ENCODE measurements at places on chromosomes 7 and 10.

- no peak for DNase-seq
Measured at GRCh38 chr7:33061282-33061937, 1.2 kb downstream of the NT5C3A start.

- DNase-seq: peak; percentile 33
Measured at GRCh38 chr10:43857206-43857930, 208.7 kb upstream of the ZNF32 start.

DNA sequence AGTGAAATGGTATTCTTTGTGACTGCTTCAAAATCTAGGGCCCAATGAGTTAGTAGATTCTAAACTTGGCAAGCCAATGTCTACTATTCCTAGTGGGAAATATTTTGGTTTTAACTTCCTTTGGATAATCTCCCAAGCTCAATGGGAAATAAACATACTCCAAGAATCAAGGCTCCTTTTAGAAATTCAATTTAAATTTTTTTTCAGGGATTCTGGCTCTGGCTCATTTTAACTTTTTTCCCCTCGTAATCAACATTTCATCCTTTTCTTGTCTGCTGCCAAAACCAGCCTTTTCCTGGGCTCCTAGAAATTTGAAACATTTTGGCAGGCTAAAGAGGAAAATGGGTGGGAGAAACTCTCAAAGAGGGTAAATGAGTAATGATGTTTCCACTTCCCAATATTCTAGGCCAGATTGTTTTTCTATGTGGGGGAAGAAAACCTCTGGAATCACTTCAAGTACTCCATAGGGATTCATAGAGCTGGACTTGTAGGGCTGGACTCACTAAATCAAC lies 85.6 kb upstream of the AGR3 start:
- no peak for DNase-seq

- no peak for DNase-seq
Measured at GRCh38 chr7:113100121-113100603, 13.5 kb upstream of the GPR85 start.

DNA sequence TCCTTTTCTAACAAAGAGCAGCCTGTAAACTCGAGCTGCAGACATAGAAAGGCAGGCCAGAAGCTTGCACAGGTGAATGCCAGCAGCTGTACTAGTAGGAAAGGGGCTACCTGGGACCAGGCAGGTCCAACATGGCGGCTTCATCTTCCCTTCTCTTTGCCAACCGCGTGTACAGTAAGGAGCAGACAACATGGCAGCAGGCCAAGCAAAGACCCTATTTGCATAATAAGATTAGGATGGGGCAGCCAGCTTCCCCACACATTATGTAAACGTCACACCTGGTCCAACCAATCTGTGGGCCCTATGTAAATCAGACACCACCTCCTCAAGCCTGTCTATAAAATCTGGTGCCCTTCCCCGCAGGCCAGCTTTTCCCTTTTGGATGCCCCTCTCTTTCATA lies 1186.5 kb upstream of the AUTS2 start:
- no peak for DNase-seq

DNA sequence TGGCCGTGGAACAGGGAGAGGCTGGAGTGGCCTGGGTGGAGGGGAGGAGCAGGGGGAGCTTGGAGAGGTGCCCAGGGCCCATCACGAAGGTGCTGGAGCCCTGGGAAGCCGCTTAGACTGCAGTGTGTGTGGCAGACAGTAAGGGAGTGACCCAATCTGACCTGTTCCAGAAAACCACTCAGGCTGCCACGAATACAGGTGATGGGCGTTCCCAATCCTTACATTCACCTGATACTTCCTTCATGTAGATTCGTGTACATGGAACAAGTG lies 161.7 kb downstream of the SVIL start:
- no peak for DNase-seq

DNA sequence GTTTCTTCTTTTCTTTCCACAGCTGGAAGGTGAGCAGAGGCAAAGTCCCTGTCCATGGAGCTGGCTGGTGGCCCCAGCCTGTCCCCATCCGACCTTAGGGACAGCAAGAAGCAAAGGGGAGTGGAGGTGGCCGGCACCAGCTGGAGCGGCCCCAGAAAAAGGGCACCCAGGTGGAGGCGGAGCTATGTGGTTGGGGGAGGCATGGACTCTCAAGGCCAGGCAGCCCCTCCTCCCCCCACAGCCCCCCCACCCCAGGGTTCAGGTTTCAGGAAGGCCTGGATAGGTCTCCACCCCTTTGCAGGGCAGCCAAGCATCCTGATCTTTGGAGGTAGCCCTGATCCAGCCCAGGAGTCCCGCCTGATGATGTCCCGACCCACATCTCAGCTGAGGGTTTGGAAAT lies at the start of gene SSC4D:
Gene SSC4D, minus strand, starts transcription at position 161 of the 400 bp plus-strand sequence. CDS start 5,258 bp downstream, outside the sequence.
- no peak for DNase-seq

DNA sequence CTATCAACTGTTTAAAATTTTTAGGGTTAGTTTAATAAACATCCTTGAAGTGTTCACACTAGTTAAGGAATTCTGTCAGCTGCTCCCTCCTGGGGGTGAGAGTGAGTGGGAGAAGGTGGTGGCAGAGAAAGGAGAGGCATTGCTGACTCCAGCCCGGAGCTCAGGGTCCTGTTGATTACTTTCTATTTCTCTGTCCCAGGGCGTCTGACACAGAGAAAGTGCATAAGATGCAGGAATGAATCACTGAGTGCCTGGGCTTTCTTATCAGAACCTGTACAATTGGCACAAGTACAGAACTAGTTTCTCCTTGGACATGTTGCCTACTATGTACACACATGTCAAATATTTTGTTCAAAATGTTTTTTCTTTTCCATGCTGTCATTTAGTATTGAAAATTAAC lies 410.8 kb upstream of the COBL start:
- DNase-seq: no peak

DNA sequence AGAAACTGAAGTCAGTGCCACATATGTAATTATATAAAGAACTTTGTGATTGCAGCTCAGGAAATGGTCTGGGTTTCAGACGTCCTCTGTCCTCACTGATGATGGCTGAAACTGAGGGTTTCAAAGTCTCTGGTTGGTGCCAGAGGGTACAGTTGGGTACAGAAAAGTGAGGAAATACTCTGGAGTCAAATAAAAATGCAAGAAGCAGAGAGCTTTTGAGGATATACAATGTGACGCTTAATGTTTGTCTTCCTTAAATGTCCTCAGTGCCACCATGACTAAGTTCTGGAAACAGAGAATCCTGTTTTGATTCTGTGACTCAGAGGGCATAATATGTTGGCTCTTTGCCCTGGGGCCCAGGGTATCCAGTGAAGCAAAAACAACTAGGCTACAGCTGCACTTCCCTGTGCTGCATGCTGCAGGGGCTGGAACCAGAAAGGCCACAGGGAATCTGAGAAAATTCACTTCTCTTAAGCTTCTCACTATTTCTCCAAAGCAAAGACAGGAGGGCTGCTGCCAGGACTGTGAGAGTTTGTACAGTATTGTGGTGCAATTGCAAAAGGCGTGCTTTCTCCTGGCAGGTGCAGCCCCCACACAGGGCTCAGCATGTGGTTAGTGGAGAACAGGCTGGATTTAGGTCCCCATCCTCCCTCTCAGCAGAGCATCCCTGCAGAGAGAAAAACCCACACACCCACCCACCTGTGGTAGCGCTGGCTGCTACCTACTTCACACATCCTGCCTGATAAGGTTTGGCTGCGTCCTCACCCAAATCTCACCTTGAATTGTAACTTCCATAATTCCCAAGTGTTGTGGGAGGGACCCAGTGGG lies 169.5 kb upstream of the SVIL start:
- DNase-seq: peak; percentile 73

GRCh38 chr10:93513091-93513490 lies 16.7 kb downstream of the CEP55 start:
- no peak for DNase-seq

- DNase-seq: no peak
Measured at GRCh38 chr10:71832967-71833366, 18.1 kb downstream of the PSAP start.

DNA sequence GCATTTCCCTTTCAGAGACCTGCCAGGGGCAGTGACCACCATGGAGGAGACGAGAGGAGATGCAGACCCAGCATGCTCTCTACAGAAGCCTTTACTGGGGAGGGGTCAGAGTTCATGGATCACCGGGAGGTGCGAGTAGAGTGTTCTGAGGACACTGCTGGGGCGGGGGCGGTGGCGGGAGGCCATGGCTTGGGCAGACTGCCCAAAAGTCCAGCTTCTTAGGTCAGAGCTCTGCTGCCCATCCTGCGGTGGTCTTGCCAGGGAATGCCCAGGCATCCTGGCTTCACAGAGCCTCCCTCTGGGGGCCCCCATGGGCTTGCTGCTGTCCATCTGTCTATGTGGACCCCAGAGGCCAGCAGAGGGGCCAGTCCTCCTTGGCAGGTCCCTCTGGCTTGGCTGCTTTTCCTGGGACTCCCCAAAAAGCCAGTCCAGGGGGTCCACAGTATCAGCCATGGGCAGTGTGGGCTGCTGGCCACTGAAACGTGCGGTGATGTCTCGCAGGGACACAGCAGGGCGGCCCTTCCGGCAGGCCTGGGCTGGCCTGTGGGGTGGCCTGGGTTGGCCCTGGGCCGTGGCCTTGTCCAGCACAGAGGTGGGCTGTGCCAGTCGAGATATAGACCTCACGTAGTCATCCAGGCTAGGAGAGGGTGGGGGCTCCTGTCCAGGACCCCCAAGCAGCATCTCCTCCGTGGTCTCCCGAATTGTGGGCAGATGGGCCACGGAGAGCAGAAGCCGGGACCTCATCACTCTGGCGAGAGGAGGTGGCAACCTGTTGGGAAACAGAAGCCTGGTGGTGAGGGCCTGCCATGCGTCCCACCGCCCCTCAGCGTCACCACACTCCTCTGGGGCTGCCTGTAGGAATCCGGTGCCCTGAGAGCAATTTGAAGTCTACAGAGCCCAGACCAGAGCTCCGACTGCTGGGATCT lies 1.1 kb downstream of the DEPP1 start:
- no peak for DNase-seq

DNA sequence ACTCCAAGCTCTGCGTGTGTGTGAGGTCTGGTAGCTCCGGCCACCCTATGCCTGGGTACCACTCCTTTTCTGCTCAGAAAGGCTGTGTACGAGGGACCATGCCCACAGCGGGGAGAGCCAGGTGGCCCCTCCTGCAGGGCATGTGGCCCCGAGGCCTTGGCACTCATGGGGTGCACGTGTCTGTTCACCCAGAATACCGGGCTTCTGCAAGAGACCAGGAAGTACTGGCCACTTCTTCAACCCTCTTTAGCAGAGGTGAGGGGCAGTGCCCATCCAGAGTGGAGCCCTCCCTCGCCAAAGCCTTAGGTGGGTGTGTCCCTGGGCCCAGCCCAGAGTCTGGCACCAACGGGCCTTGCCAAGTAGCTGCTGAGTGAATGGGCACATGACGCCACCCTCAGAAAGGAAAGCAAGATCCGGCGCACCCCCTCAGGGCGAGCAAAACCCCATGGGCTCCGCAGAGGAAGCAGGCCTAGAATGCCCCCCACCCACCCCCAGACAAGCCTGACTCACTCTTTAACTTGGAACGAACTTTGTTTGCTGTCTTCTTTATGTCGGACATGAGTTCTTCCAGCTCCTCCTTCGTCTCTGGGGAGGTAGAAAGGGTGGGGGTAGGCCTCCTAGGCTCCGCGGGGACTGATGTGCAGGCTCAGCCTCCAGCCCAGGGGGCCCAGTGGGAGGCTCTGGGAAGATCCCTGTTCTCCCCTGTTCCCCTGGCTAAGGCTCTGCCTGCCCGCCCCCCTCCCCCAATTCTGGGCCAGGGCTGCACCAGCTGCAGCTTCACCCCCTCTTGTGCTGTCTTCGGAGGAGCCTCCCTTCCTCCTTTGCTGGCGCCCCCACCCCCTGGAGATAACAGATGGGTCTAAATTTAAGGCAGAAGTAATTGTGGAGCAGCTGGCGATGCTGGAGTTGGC lies 14.6 kb downstream of the STX1A start:
- DNase-seq: no peak

GRCh38 chr10:128963211-128964099 lies 503.6 kb upstream of the MGMT start:
- no peak for DNase-seq

DNA sequence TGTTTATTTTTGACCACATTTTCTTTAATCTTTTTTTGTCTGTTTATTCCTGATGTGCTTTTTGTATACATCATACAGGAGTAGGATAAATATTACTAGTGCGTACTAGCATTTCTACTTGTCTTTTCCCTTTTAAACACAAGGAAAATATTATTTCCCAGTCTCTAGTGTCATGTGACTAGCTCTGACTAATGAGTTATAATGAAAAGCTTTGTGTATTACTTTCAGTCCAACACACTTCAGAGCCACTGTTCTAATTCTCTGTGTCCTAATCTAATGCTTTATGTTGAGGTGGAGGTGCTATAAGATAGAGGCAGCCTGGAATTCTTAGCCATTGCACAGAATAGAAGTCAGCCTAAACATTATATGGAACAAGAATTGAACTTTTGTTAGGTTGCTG lies 65.0 kb upstream of the RAB18 start:
- DNase-seq: no peak

DNA sequence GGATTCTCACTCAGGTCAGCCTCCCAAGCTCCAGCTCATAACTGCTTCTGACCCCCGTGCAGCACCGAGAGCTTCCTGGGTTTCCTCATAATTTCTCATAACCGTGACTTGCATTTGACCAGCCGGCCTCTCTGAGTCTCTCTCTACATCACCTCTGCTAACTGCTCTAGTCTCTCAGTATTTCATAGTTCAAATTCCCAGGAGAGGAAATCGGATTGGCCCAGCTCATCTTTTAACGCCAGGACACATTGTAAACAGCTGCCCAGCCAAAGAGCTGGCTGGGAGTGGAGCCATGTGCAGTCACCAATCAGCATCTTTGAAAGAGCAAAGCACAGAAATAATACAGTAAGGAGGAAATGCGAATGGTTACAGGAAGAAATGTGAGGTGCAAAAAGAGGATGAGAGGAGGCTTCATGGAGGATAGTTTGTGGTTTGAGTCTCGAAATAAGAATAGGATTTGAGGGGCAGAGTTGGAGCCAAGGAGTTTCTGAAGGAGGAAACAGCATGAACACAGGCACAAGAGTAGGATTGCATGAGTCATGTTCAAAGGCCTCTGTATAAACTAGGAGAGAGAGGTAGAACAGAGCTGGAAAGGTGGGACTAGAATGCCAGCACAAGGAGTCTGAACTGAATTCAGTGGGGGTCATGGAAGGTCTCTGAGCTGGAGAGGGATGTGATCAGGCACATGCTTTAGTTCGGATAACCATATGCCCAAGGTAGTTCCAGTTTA lies 15.2 kb upstream of the LBX1 start:
- DNase-seq: no peak

- no peak for DNase-seq
Measured at GRCh38 chr7:102931757-102932156, 19.0 kb downstream of the LRRC17 start.

- DNase-seq: no peak
Measured at GRCh38 chr10:123584419-123584775, 81.8 kb upstream of the GPR26 start.

GRCh38 chr7:142414915-142415314 lies 157.1 kb upstream of the PRSS58 start:
- no peak for DNase-seq

GRCh38 chr7:64625114-64626082 lies 40.5 kb upstream of the ZNF107 start:
- DNase-seq: no peak

Measured in DND-41 (cell line).